ENCODE measurements at places on chromosomes 1 and 21.

GRCh38 chr1:207024202-207025145 is 8.1 kb downstream of the C1orf116 start:
- no peak for DNase-seq

GRCh38 chr1:111520053-111520452 is 16.6 kb upstream of the ADORA3 start:
- no peak for DNase-seq

- DNase-seq = no peak
Observed at GRCh38 chr1:230224101-230224960, 157.3 kb downstream of the GALNT2 start.

DNA sequence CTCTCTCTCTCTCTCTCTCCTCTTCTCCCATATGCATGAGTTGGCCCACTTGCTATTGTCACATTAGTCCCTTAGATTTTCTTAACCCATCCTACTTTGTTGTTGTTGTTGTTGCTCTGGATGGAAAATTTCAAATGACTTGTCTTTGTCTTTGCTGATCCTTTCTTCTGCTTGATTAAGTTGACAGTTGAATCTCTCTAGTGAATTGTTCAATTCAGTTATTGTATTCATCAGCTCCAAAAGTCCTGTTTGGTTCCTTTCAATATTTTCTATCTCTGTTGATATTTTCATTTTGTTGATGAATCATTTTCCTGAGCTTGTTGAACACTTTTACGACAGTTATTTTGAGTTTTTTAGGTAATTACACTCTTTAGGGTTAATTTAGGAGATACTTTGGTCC is 18.8 kb upstream of the SLC35D1 start:
- no peak for DNase-seq

GRCh38 chr1:153431002-153431401 is 14.7 kb downstream of the S100A7A start:
- DNase-seq = no peak

GRCh38 chr21:41378849-41379248 is 17.0 kb downstream of the MX2 start:
- no peak for DNase-seq

DNA sequence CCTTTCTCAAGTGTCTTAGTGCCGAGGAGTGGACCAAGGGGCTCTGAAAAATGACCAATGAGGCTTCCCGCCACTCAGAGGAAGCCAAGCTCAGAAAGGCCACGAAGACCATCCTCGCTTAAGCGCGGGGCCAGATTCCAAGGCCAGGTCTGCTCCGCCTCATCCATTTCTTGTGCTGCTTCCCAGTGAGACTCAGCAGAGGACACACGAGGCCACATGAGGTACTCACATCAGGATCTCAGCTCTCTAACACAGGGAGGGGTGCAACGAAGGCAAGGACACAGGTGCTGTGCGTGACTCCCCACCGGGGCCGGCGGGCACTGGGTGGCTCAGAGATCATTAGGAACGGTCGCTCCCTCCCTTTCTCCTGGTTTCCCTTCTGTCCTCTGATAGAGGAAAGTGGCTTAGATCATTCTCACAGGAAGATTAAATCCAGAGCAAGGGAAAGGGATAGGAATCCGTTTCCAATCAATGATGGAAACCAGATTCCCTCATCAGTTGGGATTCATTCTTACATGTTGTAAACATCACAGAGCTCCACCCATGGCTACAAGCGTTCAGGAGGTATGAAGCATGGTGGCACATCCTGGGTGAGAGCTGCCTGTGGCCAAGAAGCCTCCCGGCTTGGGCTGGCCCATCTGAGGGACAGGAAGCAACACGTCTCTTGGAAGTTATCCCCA is 46.7 kb downstream of the CAPZB start:
- DNase-seq = no peak

DNA sequence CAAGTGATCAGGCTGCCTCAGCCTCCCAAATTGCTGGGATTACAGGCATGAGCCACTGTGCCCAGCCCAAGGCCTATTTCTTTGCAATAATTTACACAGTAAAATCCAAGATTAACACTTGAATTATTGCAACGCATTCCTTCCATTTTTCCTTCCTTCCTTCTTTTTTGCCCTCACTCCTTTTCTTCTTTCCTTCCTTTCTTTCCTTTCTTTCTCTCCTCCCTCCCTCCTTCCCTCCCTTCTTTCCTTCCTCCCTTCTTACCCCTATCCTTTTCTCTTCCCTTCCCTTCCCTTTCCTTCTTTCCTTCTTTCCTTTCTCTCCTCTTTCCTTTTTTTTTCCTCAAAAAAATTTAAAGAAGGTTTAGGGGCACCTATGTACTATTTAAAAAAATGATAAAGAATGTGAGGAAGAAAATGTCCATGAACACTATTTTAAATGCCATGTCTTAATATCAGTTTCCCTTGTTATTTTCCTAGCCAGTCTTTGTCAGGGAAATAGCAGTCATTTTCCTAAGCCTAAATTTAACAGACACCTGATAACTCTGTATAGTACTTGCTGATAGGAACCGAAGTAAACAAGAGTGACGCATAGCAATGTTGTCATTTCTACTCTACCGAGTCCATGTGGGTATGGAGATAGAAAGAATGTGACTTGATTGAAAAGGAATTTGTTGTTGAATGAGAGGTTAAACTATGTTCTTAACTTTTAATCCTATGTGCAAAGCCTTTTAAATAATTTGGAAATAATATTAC is 79.8 kb upstream of the HMCN1 start:
- no peak for DNase-seq

DNA sequence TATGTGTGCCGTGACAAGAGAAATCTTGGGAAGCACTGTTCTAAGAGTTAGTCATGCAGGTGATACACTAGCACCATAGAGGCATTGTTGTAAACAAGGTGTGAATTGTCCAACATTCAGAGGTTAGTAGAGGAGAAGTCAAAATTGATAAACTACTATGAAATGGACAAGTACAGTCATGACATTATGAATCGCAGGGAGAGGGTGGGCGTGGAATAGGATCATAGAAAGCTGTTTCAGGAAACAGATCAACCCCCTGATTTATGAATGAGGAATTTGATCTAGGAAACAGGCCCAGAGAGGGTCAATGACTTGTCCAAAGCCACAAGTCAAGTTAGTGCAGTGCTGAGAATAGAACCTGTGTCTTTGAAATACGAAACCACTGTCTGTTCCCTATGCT is 58.5 kb upstream of the LAX1 start:
- no peak for DNase-seq

DNA sequence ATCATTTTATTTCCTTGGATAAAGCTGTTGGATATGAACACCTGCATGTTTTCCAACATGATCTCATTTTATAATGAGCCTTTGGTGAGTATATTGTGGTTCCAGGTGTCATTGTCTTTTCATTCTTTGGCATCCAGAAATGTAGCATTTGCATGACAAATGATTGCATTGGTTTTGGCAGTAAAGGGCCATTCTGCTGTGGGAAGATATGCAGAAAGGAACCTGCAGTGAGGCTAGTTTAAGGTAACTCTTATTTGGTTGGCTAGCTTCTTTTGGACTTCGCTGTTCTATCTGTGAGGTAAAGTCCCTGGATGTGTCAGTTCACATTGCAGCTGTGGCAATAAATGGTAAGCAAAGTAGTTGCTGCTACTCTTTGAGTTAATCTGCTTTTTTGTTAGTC is 343.0 kb downstream of the AMY1C start:
- DNase-seq = no peak

DNA sequence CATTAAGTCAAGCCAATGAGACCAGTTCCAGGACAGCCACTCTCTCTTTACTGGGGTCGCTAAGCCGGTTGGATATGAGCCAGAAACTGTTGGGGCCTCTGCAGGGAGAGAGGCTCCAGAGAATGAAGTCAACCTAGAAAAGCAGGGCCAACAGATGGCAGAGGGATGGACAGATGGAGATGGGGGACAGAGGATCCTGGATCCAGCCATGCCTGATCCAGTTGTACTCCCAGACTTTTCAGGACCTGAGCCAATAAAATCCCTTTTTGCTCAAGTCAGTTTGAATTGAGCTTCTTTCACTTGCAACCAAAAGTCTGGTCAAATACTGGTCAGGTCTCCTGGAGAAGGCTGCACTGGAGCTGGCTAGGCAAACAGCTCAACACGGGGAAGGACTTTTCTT is 2.2 kb downstream of the DHCR24 start:
- no peak for DNase-seq

- peak; percentile 71 for DNase-seq
Observed at GRCh38 chr21:42818328-42818749, 61.0 kb downstream of the WDR4 start.

DNA sequence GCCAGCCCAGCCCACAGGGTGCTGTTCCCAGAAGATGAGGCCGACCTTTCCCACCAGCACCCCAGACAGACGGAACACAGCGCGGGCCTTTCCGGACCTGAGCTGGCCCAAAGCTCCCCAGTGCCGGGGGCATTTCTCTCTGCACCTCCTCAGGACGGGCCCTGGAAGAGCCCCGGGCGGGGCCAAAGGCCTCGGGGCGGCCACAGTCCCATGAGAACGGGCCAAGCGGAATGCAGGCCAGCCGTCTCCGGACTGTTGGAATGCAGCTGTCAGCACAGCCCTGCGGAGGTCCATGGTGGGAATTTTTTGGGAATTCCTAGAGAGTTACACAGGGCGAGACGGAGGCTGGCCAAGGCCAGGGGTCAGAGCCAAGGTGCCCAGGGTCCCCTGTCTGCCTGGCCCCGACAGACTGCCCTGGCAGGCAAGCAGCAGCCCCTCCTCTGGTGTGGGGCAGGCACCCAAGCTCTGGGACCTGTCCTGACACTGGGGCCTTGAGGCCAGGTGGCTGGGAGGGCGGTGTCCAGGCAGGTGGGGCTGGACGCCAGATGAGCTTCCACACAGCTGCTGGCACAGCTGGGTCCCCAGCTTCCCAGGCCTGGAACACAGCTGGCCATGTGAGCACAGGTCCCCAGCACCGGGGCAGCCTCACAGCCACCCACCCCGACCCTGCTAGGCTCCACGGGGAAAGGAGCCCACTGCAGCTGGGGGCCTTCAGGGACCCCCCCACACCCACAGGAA is 63.0 kb downstream of the MEGF6 start:
- no peak for DNase-seq

GRCh38 chr1:14976256-14976655 is 177.3 kb upstream of the TMEM51 start:
- DNase-seq = no peak

DNA sequence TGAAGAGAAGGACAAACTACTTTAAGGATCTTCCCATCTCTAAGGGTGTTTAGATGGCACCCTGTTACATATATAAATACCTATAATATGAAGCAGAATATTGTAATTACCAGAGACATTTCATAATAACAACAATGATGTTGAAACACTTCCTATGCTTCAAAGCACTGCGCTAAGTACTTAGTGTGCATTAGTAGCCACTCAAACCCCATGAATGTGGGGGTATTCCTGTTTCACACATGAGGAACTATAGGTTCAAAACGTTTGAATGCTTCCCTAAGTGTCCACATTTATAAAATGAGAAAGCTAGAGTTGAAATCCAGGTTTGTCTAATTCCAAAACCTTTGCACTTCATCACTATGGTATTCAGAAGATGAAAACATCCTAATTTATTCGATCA is 18.5 kb upstream of the OR10J5 start:
- no peak for DNase-seq

GRCh38 chr1:187682112-187682511 is 853.4 kb downstream of the PLA2G4A start:
- DNase-seq = no peak

DNA sequence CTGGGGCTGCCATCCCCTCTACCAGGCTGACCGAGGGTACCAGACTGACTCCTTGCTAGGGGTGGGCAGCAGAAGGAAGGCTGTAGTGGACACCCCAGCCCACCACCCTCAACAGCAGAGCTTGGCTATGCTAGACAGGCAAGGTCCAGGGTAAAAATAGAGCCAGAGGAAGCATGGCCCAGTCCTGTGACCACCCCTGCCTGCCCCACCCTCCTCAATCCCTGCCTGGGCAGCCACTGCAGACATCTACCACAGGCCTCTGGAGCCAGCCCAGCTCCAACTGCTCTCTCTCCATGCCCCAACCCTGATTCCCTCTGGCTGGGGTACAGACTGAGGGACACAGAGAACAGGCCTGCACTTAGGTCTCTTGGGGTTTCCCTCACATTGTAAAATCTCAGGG is 1.7 kb downstream of the S100A1 start:
- no peak for DNase-seq

DNA sequence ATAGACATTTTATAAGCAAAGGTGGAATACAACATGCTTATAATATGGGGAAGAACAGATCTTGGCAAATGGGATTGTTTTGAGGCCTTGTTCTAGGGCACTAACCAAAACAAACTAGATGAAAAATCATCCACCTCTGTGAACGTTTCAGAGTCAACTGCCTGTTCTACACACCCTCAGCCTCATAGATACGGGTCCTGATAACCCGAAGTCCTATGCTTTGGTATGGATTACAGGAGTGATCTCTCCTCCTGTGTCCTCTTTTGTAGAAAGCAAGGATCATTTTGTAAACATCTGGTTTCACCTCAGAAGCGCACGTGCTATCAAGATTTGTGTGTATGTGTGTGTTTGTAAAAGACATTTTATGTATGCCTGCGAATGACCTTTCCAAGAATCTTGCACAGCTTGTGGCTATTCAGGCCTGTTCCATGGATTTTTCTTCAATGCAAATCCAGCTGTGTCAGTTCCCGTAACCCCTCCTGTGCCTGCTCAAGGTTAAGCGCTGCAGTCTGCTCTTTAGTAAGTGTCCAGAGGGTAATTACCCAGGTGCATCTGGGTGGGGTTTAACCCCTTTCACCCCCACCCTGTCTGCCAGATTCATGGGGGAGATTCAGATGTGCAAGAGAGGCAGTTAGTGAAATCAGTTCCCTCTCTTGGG is 132.4 kb downstream of the ROR1 start:
- DNase-seq = no peak

DNA sequence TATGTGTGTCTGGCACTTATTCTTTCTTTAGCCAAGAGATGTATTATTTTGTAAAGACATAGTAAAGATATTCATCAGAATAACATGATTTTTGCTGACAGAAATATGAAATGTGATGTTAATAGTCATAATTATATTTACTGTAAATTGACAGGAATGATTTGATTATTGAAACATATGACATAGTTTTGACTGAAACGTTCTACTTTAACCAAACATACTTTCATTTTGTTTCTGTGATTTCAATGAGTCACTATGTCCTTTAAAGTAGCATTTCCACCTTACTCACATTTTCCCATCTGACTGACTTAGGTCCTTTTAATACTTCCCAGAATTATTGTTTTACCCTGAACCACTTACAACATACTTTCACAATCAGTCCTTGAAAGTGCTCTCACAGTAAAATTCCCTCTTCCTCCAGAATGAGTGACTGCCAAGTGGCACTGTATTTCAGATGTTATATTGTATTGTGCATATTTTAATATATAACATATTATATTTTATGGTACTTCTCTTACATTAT is 437.9 kb downstream of the NCAM2 start:
- no peak for DNase-seq

DNA sequence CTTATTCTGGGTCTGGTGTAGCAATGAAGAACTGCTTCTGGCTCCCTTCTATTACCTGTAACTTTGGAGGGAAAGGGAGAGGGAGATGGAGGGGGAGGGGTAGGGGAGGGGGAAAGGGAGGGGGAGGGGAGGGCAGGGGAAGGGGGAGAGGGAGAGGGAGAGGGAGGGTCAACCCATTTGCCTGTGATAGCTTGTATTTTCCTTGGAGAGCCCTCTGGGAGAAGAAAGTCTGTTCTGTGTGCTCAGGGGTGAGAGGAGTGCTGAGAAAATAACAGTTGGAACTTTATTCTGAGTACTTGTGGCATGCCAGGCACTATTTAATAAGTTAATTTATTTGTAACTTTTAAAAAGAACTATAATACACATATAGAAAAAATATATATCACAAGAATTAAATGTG is 70.7 kb upstream of the TSPAN2 start:
- no peak for DNase-seq

- DNase-seq = peak; percentile 73
Observed at GRCh38 chr1:204104331-204105130, 31.6 kb downstream of the SOX13 start.
